Brain microvascular endothelial cell (primary cell): ENCODE measurements at places on chromosomes 6 and 20.
A peak's percentile ranks its signal among the peaks of the same experiment; 100 is the strongest.

GRCh38 chr6:31610968-31611367 lies 4.1 kb upstream of the AIF1 start:
- no peak for DNase-seq

DNA sequence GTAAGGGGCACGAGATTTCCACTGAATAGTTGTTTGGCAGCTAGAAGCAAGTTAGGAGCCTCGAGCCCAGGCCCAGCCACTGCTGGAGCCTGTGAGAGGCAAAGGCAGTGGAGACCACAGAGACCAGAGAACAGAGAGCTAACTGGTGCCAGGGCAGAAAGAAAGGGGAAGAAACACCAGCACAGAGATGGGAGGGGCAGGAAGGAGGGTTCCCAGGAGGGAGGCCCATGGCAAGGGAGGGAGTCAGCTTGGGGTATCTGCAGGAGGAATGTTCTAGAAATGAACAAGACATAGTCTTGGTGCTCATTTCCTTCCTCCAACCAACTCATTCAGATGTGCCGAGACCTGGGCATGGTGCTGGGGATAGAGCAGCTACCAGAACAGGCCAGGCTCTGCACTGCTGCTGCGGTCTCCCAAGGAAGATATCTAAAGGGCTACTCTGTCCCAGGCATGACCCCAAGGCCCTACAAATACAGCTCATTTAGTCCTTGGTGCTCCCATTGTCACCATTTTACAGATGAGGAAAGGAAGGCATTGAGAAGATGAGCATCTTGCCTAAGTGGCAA lies 10.7 kb downstream of the ANGPT4 start:
- DNase-seq, result no peak

DNA sequence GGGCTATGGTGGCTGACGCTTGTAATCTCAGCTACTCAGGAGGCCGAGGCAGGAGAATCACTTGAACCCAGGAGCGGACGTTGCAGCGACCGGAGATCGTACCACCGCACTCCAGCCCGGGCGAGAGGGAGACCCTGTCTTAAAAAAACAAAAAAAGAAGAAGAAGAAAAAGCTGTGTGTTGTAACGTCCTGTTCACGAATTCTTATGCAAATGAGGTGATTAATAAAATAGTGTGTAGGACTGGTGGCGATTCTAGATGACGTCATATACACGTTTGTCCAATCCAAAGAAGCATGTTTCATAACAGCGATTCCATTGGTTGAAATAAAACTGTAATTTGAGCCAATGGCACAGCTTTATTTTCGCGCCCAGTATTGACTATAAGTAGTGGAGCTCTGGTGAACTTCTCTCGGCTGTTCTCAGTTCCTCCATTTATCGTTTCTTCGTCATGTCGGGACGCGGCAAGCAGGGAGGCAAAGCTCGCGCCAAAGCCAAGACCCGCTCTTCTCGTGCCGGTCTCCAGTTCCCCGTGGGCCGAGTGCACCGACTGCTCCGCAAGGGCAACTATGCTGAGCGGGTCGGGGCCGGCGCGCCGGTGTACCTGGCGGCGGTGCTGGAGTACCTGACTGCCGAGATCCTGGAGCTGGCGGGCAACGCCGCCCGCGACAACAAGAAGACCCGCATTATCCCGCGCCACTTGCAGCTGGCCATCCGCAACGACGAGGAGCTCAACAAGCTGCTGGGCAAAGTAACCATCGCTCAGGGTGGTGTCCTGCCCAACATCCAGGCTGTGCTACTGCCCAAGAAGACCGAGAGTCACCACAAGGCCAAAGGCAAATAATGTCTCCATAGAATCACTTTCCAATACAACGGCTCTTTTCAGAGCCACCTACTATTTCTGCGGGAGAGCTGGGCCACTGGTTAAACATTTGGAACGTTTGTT lies 47.0 kb downstream of the OR2B2 start:
- peak; percentile 95 for DNase-seq

DNA sequence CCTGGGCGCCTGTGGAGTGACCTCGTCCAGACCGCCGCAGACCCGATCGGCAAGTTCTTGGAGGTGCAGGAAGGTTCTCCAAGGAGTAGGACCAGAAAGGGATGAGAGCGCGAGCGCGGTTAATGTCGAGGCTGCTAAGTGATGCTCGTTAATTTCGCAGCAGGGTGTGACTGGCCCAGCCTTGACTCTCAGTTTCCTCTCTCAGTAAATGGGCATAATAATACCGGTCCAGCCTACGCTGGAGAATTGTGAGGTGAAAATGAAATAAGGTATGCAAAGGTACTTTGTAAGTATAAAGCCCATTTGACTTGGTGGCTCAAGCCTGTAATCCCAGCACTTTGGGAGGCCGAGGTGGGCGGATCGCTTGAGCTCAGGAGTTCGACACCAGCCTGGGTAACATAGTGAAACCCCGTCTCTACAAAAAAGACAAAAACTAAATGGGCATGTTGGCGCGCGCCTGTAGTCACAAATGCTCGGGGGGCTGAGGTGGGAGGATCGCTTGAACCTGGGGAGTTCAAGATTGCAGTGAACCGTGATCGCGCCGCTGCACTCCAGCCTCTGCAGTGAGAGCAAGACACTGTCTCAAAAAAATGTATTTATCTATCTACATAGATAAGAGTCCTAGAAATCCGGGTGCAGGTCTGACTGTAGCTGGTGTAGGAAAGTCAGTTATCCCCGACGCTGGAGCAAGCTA lies 634 bp upstream of the BTBD9 start:
- DNase-seq, result no peak

GRCh38 chr6:168080393-168081077 lies 1.5 kb upstream of the FRMD1 start:
- no peak for DNase-seq

- DNase-seq, result no peak
Observed at GRCh38 chr6:14924126-14925024, 321.5 kb upstream of the JARID2 start.

GRCh38 chr20:1323830-1324597 lies 4.9 kb downstream of the SDCBP2 start:
- no peak for DNase-seq

DNA sequence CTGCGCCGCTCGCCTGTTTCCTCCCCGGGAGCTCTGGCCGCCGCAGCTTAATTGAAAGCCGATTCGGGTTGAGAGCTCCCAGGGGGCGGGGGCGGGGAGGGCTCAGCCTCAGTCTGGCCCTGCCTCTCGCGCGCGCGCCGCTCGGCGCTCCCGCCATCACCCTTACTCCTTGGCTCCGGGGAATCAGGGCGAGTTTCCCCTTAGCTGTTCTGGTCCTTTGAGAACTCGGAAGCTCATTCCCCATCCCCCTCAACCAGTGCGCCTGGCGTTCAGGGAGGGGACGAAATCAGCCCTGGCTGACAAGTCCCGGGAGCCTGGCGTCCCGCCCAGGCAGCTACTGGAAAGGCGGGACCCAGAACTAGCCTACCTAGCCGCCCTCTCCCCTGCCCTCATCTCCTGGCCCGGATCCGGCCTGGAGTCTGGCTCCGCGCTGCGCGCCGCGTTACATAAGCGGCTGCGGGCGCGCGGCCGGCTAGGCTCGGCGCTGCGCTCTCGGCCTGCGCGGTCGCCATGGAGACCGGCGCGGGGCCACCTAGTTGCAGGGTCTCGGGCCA lies 2.8 kb downstream of the SLC12A5 start:
- DNase-seq, result no peak

DNA sequence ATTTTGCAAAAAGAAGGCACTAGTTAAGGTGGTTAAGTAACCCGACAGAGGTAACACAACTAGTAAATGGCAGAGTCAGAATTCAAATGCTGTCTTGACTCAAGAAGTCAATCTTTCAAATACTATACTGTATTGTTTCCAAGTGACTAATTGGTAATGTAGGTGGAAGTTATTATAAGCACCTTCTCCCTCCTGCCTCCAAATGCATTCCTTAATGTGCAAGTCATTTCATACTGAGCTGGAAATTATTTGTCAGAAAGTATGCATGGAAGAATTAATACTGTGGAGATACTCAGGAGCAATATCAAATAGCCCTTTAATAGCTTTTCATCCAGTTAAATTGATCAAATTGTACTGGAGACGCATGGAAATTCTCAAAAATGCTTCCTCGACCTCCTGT lies 579.1 kb downstream of the DOK5 start:
- no peak for DNase-seq

DNA sequence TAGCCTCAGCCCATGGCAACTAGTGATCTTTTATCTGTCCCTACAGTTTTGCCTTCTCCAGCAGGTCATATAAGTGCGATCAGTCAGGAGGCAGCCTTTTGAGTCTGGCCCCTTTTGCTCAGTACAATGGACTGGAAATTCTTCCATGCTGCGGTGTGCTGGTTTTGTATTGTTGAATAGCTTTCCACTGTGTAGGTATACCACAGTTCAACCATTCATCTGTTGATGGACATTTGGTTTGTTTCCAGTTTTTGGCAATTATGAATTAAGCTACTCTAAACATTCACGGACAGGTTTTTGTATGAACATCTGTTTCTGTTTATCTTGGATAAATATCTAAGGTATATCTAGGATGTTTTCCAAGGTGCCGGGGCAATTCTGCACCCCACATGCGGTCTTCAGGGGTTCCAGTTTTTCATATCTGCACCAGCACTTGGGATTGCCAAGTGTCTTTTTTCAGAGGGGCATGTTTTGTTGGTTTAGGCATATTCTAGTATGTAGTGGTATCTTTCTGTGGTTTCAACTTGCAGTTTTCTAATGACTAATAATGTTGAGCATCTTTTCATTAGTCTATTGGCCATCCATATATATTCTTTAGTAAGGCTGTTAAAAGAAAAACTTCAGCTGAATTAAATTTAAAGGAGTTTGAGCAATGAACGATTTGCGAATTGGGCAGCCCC lies 141.0 kb downstream of the TFAP2C start:
- DNase-seq, result no peak

DNA sequence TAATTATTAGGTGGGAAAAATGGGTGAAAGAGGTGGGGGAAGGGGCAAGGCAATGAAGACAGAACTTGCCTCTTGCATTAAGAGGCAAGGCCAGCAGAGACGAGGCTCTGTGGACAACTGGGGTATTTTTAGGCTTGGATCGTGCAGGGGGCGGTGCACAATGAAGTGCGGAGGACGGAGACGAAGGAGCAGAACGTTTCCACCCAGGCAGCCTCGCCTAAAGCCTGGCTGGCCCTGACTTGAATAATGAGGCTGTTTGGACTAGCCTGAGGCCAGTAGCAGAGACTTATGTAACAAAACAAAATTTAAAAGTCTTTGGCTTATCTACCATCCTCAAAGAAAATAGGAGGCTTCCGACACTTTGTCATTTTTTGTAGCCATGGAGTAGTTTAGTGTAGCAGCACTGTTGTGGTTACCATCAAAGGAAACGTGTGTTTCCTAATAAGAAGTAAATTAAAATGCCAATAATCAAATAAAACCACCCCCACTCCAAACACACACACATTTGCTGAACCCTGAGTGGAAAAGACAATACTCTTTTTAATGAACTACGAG lies 370.0 kb upstream of the CNR1 start:
- no peak for DNase-seq

DNA sequence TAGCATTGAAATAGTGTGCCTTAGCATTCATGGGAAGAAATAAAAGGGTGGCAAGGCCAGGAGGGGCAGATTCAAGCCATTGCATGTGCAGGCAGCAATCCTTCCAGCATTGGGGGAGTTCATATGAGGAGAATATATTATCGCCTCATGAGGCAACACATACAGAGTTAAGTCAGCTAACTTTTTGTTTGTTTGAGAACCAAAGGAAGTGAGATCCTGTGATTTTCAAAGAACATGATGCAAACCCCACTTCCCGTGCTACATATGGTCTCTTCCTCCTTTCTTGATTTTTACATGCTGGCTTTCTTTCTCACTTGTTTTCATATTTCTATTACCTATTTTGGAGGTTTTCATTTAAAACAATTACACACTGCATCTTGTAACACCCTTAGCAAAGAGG lies 579.7 kb upstream of the ARID1B start:
- no peak for DNase-seq

GRCh38 chr6:100686216-100686615 lies 194.9 kb downstream of the ASCC3 start:
- DNase-seq, result no peak

- DNase-seq, result no peak
Observed at GRCh38 chr6:31202259-31203166, 32.0 kb upstream of the POU5F1 start.

DNA sequence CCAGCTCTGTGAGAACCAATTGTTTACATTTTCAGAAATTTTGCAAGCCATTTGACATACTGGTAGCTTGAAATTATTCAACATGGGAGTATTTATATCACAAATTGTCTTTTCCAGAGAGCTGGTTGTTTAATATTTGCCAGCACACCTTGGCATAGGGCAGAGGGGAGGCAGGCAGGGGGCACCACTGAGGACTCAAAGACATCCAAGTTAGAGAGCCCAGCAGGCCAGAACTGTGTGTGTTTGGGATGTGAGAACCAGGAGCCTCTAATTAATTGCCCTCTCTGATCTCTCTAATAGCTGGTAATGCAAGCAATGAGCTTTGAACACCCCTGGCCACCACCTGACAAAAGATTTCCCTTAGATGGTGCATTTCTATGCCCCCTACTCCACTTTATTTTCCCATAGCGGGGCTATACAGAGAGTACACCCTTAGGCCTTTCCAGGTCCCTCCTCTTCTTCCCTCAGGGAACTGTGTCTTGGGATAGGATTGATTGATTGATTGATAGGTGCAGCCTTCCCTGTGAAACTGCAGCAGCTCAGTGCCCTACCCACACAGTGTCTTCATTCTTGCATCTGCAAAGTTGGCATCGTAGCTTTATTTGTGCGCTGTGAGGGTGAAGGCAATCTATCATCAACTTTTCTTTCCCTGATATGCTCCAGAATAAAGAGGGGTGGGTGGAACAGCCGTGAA lies 29.2 kb downstream of the MOCS1 start:
- no peak for DNase-seq

- DNase-seq, result no peak
Observed at GRCh38 chr6:52516943-52517342, 59.9 kb downstream of the TRAM2 start.

DNA sequence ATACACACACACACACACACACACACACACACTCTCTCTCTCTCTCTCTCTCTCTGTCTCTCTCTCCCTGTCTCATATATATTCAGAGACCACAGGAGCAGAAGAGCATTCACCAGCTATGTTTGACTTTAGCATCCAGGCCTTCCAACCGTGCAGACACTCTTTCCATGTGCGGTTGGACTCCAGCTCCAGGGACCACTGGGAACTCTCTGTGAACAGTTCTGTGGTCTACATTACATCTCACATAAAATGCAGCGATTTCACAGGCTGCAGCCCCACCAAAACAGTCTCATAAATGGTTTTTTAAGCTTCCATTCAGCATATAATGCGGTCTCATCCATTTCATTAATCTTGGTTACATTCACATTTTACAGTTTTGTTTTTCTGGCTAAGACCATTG lies 508.4 kb upstream of the SULF2 start:
- no peak for DNase-seq

- DNase-seq, result no peak
Observed at GRCh38 chr20:32634041-32634805, 39.5 kb downstream of the C20orf203 start.

GRCh38 chr20:4160761-4161305 lies 145.5 kb upstream of the RNF24 start:
- DNase-seq, result peak; percentile 11

- peak; percentile 55 for DNase-seq
Observed at GRCh38 chr6:158160932-158161539, 7.0 kb downstream of the SERAC1 start.
